Heart left ventricle (tissue), 16 donors: ENCODE measurements at places on chromosomes 6 and 20.

- H3K4me1 ChIP-seq: no peaks in the 10 kb centered on the region
- H3K36me3 ChIP-seq: no peaks in the 10 kb centered on the region
- H3K27me3 ChIP-seq: peaks cover 14% of the 10 kb centered on the region
- H3K27ac ChIP-seq: no peak overlapping the region
- DNase-seq: no peak
Observed at GRCh38 chr20:20969701-20970280, 136.4 kb downstream of the LINC00237 start.

DNA sequence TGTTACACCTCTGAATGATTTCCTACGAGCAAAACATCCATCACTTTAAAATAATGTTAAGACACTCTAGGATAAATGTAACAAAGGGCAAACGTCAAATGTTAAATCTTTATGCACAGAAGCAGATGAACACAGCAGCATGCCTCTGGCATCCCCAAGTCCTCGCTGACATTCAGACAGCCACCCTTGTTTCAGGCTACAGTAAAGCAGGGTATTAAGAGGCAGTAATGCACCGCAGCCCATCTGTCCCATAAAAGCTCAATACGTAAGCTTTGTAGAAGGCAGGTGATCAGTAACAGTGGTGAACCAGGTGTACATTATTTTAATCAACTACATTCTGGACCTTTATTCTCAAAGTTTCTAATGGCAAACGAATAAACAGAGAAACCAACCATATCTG, 64.8 kb downstream of the PPP1R3G start:
- no peaks in the 10 kb centered on the region for H3K36me3 ChIP-seq
- DNase-seq: no peak
- H3K4me3 ChIP-seq: no peak overlapping the region
- H3K27me3 ChIP-seq: no peaks in the 10 kb centered on the region

DNA sequence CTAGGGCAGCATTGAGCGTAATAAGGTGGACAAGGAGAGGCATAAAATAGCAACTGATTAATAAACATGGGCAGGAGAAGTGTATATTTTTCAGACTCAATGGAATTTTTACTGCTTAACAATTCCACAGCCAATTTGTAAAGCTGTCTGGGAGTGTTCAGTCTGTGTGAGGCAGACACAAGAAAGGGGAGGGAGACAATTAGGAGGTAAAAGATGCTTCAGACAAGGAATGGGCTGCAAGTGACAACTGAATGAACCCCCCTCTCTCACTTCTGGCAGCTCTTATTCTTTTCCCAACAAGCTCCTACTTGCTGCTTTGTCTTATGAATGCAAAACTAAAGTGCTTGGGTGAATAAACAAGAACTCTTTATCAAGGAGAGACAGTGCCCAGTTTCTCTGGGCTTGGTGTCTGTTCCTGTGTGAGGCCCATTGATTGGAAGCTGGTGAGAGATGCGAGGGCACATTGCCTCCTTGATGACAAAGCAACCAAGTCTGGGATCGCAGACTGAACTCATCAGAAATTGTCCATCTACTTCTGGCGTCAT, 575.3 kb downstream of the RNF144B start:
- no peaks in the 10 kb centered on the region for H3K36me3 ChIP-seq
- no peaks in the 10 kb centered on the region for H3K4me1 ChIP-seq
- no peaks in the 10 kb centered on the region for H3K27me3 ChIP-seq
- DNase-seq: no peak
- no peak overlapping the region for H3K27ac ChIP-seq

- H3K36me3 ChIP-seq: no peaks in the 10 kb centered on the region
- H3K27ac ChIP-seq: no peak within 1 kb of the TSS
- no peak within 1 kb of the TSS for H3K4me3 ChIP-seq
- peaks cover 27% of the 10 kb centered on the region for H3K27me3 ChIP-seq
- no peaks in the 10 kb centered on the region for H3K4me1 ChIP-seq
Observed at GRCh38 chr6:25652007-25652515, at the start of gene SCGN. TSS of gene SCGN (plus strand) at chr6:25652215. CDS start at chr6:25652404, 189 bp downstream.

GRCh38 chr6:101666256-101666655, 272.7 kb downstream of the GRIK2 start:
- H3K27me3 ChIP-seq: no peaks in the 10 kb centered on the region
- DNase-seq: no peak
- no peaks in the 10 kb centered on the region for H3K36me3 ChIP-seq
- no peak overlapping the region for H3K4me3 ChIP-seq
- no peaks in the 10 kb centered on the region for H3K4me1 ChIP-seq
- H3K27ac ChIP-seq: no peak overlapping the region

DNA sequence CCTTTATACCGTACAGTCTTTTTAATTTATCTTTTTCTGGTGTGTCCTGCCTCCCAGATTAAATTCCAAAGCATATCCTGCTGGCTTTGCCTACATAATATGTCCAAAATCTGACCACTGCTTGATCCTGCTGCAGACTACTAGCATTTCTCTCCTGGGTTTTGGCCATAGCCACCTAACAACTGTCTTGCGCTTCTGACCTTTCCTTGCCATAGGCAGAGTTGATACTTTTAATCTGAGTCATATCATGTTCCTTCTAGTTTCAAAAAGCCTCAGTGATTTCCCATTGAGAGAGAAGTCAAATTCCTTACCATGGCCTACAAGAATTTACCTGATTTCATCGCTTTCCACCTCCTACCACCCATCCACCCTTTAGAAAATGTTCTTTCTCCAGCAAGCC, 104.8 kb downstream of the BCKDHB start:
- H3K36me3 ChIP-seq: no peaks in the 10 kb centered on the region
- no peak overlapping the region for H3K4me3 ChIP-seq
- H3K27ac ChIP-seq: no peak overlapping the region
- peaks cover 14% of the 10 kb centered on the region for H3K4me1 ChIP-seq
- no peak for DNase-seq
- H3K27me3 ChIP-seq: no peaks in the 10 kb centered on the region

DNA sequence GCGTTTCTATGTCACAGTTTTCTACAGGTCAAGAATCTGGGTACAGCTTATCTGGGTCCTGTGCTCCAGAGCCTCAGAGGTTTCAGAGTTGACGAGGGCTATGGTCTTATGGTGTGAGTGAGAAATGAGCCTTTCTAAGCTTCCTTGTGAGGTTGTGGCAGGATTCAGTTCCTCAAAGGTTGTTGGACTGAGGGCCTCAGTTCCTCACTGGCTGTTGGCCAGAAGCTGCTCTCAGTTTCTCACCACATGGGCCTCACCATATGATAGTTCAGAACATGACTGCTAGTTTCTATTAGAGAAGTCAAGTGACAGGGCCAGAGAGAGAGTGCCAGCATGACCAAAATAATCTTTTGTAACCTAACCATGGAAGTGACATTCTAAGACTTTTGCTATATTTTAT, 96.1 kb downstream of the NUS1 start:
- no peaks in the 10 kb centered on the region for H3K27me3 ChIP-seq
- H3K27ac ChIP-seq: no peak overlapping the region
- H3K4me1 ChIP-seq: no peaks in the 10 kb centered on the region
- DNase-seq: no peak
- no peak overlapping the region for H3K4me3 ChIP-seq

DNA sequence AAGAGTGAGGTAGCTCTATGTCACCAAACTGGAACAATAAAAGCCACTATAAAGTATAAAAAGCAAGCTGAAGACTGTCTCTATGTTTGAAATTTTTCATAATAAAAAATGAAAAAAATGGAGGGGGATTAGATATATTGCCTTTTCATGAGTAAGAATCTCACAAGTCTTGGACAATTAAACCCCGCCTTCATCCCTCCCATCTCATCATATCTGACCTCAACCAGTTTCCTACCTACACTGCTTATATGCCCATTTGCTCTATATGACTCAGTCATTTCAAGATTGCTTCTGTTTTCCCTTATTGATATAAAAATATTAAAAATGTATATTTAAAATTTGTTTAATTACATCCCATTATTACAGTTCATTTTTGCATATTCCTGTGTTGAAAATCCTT, 2.9 kb upstream of the TRIM39 start:
- DNase-seq: no peak
- H3K4me1 ChIP-seq: peaks cover 13% of the 10 kb centered on the region
- H3K27me3 ChIP-seq: no peaks in the 10 kb centered on the region
- no peak overlapping the region for H3K27ac ChIP-seq
- peaks cover 3% of the 10 kb centered on the region for H3K36me3 ChIP-seq

DNA sequence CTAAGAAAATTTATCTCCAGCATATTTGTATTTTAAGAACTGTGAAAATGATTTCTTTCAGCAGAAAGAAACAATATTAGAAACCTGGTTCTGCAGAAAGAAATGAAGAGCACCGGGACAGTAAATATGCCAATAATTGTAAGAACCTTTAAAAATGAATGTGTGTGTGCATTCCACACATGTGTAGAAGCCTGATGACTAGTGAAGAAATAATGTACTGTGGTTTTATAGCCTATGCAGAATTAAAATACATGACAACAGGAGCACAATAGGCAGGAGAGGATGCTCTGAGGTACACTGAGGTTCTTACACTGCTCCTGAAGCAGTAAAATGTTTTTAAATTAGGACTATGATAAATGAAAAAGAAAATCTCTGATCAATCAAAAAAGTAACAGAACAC, 48.9 kb downstream of the SNX14 start:
- H3K27me3 ChIP-seq: no peaks in the 10 kb centered on the region
- peaks cover 35% of the 10 kb centered on the region for H3K36me3 ChIP-seq
- no peaks in the 10 kb centered on the region for H3K4me1 ChIP-seq
- no peak overlapping the region for H3K27ac ChIP-seq
- no peak for DNase-seq

DNA sequence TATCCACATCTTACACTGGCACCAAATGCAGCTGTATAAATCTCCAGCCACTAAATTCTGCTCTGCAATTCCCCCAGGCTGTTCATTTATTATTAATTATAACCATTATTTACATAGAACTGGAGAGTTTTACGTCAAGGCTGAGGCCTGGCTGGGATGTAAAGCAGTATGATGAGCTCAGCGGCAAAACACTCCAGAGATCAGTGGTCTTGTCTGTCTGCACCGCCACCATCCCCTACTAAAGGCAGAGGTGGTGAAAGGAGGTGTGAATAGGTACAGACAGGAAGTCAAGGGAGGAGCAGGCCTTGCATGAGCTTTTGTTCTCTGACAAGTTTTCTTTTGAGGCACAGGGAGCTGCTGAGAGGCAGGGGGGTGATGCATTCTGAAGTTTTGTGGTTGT, 159.9 kb upstream of the PCSK2 start:
- H3K36me3 ChIP-seq: no peaks in the 10 kb centered on the region
- DNase-seq: no peak
- no peak overlapping the region for H3K27ac ChIP-seq
- no peak overlapping the region for H3K4me3 ChIP-seq
- no peaks in the 10 kb centered on the region for H3K27me3 ChIP-seq

DNA sequence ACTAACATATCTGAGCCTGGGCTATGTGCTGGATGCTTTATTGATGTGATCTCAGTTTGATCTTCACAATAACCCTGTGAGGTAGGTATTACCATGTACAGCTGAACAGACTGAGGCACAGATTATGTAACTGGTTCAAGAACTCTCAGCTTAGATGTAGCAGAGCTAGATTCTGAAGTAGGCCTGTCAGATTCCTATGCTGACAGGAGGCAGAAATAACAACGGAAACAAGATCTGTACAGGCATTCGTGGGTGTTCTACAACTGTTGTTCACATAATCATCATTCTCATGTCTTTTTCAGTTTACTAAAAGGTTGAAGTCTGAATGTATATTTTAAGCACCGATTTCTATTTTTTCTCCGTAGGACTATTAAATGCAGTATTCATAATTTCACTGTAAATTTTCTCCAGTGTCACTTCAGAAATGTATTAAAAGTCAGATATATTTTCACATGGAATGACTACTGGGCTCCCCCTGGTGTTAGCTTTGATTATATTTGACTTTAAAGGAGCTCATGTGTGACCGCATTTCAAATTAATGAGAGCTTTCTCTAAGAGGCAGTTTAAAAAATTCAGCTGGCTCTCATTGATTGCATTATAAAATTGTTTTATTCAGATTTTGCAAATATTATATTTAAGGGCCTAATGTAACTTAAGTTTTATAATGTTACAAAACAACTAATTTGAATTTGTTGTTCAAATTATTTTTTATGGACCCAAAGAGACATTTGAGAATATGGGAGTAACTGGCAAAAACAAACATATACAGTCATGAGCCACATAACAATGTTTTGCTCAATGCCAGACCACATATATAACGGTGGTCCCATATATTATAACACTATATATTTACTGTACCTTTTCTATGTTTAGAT, 36.4 kb upstream of the SLC17A4 start:
- no peak overlapping the region for H3K4me3 ChIP-seq
- no peaks in the 10 kb centered on the region for H3K27me3 ChIP-seq
- no peaks in the 10 kb centered on the region for H3K4me1 ChIP-seq
- H3K27ac ChIP-seq: no peak overlapping the region
- H3K36me3 ChIP-seq: no peaks in the 10 kb centered on the region

- H3K36me3 ChIP-seq: no peaks in the 10 kb centered on the region
- no peak for DNase-seq
- peaks cover 33% of the 10 kb centered on the region for H3K27me3 ChIP-seq
- H3K4me1 ChIP-seq: no peaks in the 10 kb centered on the region
- H3K27ac ChIP-seq: no peak overlapping the region
Observed at GRCh38 chr20:22428051-22428450, 156.3 kb downstream of the FOXA2 start.

DNA sequence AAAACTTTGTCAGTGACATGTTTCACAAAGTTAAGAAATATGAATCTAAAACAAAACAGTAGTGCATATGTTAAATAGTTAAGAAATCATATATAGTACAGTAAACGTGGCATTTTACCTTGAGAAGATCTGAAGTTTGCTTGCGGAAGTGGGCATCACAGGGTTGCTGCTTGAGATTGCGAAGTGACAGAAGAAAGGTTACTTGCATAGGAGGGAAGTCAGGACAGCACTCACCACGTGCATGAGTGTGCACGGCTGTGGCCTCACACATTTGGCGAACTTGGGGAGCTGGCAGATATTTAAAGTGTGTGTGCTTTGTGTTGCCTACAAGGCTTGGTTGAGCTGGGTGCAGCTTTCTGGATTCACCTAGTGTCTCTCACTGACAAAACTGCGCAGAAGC, 431.5 kb upstream of the ARID1B start:
- no peaks in the 10 kb centered on the region for H3K4me1 ChIP-seq
- H3K36me3 ChIP-seq: no peaks in the 10 kb centered on the region

DNA sequence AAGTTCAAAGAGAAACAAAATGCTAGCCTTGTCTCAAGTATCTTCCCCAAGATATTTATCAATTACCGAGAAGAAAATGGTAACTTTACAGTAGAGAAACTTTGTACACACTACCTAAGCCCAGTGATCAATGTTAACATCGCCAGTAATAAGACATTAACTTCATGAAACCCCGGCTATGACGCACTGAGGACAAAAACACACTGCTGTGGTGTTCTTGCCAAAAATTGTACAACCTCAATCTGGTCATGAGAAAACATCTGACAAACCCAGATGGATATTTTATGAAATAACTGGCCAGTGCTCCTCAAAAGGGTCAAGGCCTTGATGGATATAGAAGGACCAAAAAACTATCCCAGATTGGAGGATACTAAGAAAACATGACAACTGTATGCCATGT, 85.5 kb upstream of the DTNBP1 start:
- H3K27ac ChIP-seq: no peak overlapping the region
- H3K4me3 ChIP-seq: no peak overlapping the region
- no peaks in the 10 kb centered on the region for H3K4me1 ChIP-seq
- no peaks in the 10 kb centered on the region for H3K27me3 ChIP-seq
- DNase-seq: no peak
